IPS-NIHi11 (cell line): ENCODE measurements at places on chromosomes 5 and 9.

- DNase-seq = no peak
These were observed 30.2 kb downstream of the PAEP start for GRCh38 chr9:135591506-135592330.

DNA sequence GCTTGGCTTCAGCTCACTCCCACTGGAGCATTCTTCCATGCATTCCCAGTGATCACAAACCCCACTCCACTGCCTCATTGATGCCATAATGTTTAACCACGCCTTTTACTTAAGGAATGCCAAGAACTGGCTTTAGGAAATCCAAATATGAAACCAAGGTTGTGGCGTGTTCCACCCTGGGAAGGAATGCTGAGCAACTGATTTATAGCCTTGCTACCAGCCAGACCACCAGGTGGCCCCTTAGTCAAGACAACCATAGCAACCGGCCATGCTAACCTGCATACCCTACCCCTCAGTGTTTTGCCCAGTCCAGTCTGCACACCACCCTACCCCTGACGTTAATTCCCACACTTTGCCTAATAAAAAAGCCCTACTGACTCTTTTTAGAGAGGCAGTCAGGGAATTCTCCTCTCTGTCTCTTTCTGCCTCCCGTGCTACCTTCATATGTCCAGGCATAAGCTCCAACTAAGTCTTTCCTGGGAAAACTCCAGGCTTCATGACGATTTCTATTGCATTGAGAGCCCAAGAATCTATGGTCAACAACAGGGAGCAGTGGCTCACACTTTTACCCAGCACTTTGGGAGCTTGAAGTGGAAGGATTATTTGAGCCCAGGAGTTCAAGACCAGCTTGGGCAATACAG, 27.0 kb upstream of the PRRC2B start:
- DNase-seq = peak; percentile 66

- DNase-seq = no peak
These were observed 427.3 kb downstream of the ISL1 start for GRCh38 chr5:51810592-51810991.

DNA sequence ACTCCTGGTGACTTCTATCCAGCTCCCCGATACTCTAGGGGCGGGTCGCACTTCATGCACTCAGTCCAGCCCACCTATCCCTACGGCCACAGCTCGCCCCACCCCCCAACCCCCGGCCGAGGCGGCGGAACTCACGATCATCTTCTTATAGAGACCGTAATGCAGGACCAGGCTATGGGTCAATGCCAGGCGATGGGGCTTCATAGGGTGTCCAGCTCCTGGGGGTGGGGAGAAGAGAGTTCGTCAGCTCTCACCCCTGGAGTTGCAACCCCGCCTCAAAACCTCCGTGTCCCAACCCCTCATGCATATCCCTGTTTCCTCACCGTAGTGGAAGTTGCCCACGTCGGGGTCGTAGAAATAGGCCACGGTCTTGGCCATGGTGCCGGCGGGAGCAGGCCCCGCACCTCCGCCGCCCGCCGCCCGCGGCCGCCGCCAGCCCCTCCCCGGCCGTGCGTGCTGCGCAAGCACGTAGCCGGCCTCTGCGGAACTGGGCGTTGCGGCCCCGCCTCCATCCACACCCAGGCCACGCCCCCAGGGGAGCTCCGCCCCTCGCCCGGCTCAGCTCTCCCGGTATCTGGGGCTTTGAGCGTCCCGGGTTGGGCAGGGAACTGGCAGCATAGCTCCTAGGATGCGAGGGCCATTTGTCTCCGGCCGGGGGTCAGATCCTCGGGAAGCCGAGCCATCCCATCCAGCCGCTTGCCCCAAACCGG, at the start of the genes HDAC3 and RELL2:
Gene HDAC3 (minus strand): TSS at position 437 of the 710 bp plus-strand sequence. CDS start 59 bp downstream, at position 378.
Gene RELL2 (plus strand): TSS at position 585 of the 710 bp plus-strand sequence. CDS start 1,229 bp downstream, outside the sequence.
- DNase-seq = peak; percentile 98

DNA sequence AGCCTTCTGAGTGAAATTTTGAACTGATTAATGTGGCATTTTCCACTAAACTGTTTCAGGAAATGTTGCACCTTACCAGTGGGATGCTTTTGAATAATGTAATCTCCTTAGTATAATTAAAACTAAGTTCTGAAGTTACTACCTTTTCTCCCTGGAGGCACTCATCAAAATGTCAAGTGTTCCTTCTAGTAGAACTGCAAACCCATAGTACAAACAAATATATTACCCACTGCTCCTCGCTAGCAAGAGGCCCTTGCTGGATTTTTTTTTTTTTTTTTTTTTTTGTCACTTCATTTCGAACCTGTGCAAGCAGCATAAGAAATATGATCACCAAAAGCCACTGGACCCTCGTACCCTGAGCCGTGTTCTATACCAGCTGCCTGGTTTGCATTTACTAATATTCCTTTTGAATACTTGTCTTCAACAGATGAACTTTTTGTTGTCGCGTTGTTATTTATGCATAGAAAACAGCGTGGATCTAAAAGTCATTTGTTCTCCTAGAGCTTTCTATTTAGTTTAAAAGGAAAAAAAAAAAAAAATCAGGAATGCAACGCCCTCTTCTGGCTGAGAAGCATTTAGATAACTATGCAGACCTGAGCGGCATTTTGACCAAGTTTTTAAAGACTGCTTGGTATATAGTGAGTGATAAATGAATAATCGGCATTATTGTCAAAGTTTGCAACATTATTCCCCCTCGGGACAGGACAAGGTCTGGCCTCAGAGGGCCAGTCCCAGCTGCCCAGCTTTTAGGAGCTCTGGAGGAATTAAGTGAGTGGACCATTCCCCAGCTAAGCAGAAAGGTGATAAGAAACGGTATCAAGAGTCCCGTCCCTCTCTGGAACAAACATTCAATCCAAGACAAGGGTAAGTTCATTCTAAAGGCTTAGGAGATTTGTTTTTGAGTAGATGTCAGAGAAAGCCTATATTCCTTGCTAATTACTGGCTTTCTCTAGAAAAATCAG, 162.5 kb upstream of the KIF2A start:
- no peak for DNase-seq

- DNase-seq = no peak
These were observed 77.0 kb downstream of the ABCA1 start for GRCh38 chr9:104850786-104851545.

GRCh38 chr5:67476531-67476930, 279.9 kb upstream of the CD180 start:
- DNase-seq = no peak

DNA sequence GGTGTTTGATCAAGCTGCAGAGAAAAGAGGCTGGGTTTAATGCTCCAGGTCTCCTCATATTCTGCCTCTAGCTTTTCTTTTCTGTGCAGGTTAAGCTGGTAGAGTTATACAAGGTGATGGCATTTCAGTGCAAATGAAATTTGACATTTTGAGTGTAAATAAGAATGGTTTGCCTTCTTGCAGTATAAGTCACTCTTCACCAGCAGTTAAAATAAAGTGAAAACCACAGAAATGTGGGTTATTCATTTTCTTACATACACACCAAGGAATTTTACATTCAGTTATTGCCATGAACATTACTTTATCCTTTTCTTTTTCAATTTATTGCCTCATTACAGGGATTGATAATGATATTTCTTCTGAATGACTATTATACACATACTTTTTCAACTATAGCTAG, 337.5 kb upstream of the PCSK5 start:
- no peak for DNase-seq

- DNase-seq = no peak
These were observed 63.2 kb downstream of the NRG2 start for GRCh38 chr5:139979943-139980342.

- no peak for DNase-seq
These were observed 263.5 kb downstream of the CD180 start for GRCh38 chr5:66933066-66933465.

GRCh38 chr9:129620669-129621295, at the start of gene C9orf50:
Gene C9orf50 (minus strand): TSS chr9:129621101. CDS start chr9:129620574, 527 bp downstream.
- no peak for DNase-seq

GRCh38 chr5:171310819-171311321, 1.8 kb downstream of the TLX3 start:
- DNase-seq = no peak

- DNase-seq = no peak
These were observed 11.9 kb downstream of the CCDC180 start for GRCh38 chr9:97319395-97319794.

DNA sequence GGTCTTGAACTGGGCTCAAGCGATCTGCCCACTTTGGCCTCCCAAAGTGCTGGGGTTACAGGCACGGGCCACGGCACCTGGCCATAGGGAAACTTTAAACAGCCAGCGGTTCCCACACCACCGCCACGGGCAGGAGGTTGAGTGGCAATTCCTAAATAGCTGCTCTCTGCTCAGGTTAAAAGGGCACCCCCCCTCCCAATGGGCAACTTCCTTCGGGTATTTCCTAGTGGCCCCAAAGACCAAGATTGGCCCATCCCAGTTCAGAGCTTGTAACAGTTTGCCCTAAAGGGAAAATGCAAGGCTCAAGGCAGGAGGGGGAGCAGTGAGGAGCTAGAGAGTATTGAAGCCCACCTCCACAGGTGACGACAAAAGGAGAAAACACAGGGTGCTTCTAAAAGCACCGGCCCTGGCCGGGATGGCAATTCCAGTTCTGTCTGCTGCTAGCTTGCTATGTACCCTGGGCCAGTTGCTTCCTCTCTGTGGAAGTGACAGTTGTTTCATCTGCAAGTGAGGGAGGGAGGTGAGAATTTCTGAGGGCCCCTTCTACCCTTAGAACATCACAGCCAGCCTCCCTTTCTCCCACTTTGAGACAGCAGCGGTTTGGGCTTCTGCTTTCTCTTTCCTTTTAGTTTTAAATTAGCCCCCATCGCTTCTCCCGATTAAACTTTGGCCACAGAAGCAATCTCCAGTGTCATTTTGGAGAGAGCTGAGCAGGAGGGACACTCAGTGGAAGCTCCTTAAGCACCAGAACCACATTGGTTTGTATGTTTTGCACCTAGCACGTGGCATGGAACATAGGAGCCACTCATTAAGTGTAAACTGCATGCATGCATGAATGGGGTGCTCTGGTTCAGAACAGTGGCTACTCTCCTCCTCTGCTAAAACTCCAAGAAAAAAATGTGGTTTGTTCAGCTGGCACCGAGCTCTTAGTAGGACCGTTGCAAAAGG, 17.3 kb upstream of the TNIP1 start:
- DNase-seq = no peak

- no peak for DNase-seq
These were observed 185.8 kb downstream of the CD180 start for GRCh38 chr5:67010684-67011409.

- DNase-seq = peak; percentile 57
These were observed at the start of gene LOX for GRCh38 chr5:122078116-122079110. Gene LOX (minus strand): TSS chr5:122078259. CDS start chr5:122077985, 274 bp downstream.

DNA sequence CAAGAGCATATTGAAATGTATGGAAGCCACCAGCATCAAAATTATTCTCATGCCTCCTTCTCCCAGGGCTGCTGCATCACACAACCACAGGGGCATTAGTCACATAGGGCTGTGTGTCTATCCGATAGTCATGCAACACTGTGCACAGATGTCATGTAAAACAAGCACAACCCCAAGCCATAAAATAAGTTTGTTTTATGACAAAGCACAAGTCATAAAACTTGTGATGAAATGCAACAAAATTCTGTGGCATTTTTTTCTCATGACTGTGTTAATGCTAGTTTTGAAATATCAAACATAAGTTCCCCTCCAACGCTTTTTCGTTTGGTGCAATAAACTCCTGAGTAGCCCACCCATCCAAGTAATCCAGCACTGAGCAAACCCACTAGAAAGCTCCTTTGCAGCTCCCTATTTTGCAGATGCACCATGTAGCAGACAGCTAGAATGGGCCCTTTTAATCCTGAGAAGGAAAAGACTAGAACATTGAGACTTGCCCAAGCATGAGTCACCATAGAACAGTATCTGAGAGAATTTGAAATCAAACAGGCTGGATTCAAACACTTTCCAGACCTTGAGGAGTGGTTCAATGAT, 93.3 kb upstream of the ZNF366 start:
- DNase-seq = no peak

- DNase-seq = peak; percentile 89
These were observed 98.8 kb downstream of the LHX2 start for GRCh38 chr9:124110307-124110915.

- no peak for DNase-seq
These were observed 54.9 kb downstream of the ASTN2 start for GRCh38 chr9:117359910-117360309.

GRCh38 chr9:120360046-120360445, 219.9 kb downstream of the CDK5RAP2 start:
- DNase-seq = no peak

DNA sequence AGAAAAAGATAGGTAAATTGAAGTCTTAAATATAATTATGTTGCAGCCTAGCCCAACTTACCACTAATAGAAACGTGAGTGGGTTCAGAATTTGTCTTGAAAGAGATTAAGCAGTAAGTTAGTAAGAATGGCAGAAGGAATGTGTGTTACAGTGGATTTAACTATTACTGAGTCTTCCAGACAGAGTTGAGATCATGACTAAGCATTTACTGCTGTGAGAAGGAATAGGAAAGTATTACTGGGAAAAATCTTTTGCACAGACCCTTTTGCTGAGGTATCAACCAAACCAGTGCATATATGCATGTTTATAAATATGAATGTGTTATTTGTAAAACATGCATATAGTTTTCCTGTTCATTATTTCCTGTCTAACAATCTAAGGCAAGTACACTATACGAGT, 112.8 kb upstream of the EFNA5 start:
- DNase-seq = no peak

- DNase-seq = no peak
These were observed 176.7 kb downstream of the MED10 start for GRCh38 chr5:6201631-6202030.

GRCh38 chr5:36073595-36074216, 7.0 kb upstream of the UGT3A2 start:
- peak; percentile 44 for DNase-seq

GRCh38 chr5:86971034-86971571, 296.6 kb upstream of the RASA1 start:
- DNase-seq = no peak

DNA sequence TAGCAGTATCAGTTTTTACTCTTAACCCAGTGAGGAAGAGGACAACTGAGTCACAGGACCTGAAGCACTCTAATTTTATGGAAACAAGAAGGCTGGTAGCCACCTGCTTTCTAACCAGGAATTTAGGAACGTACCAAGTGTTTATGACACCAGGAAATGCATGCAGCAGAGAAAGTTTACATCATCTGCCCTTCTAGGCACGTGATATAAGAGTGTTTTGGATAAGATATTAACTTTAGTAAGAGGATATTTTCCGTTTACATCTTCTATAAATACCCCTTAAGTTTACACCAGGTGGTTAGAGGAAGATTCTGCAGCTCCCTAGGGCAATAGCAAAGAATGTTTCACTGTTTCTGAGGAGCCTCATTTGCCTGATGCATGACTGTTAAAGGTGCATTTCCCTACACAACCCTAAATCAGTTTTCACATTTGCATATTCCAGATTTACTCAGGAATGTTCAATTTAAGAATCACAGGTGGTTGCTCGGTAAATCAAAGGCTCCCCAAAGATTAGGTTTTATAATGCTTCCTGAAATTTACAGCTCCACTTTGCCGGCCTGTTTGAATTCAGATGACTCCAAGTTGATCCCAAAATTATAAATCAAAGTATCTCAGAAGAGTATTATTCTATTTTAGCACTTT, 1.8 kb downstream of the TSC1 start:
- no peak for DNase-seq

GRCh38 chr5:127970081-127970480, 113.5 kb upstream of the SLC12A2 start:
- DNase-seq = no peak

GRCh38 chr5:158264264-158264663, 405.3 kb upstream of the CLINT1 start:
- DNase-seq = no peak
